ENCODE measurements at places on chromosomes 16 and 17.

DNA sequence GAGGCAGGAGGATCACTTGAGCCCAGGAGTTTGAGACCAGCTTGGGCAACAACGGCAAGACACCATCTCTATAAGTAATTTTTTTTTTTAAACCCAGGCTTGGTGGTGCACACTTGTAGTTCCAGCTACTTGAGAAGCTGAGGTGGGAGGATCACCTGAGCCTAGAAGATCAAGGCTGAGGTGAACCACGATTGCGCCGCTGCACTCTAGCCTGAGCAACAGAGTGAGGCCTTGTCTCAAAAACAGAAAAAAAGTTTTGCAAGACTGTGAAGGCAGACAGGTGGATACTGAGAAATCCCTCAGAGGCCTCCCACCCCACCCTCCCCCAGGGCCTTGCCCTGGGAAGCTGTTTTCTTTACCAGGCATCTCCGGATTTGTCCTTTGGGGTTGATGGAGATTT lies 125.4 kb downstream of the MGAT5B start:
- no peak for DNase-seq

- peak; percentile 71 for DNase-seq
Observed at GRCh38 chr17:77842528-77843147, 115.9 kb upstream of the TNRC6C start.

GRCh38 chr17:64126918-64127317 lies 3.0 kb downstream of the ERN1 start:
- DNase-seq: peak; percentile 56

DNA sequence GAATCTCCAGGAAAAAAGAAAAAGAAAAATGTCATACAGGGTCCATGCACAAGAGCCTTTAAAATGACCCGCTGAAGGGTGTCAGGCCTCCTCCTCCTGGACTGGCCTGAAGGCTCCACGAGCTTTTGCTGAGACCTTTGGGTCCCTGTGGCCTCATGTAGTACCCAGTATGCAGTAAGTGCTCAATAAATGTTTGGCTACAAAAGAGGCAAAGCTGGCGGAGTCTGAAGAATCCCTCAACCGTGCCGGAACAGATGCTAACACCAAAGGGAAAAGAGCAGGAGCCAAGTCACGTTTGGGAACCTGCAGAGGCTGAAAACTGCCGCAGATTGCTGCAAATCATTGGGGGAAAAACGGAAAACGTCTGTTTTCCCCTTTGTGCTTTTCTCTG lies 845 bp downstream of the STH start:
- DNase-seq: no peak

GRCh38 chr16:2022723-2023091 lies 3.1 kb downstream of the NPW start:
- no peak for DNase-seq

- DNase-seq: no peak
Observed at GRCh38 chr16:81879625-81880024, 100.5 kb downstream of the PLCG2 start.

- no peak for DNase-seq
Observed at GRCh38 chr17:66730461-66730923, 104.4 kb upstream of the CACNG5 start.

- DNase-seq: peak; percentile 24
Observed at GRCh38 chr16:56691885-56692284, 9.6 kb downstream of the MT1X start.

- no peak for DNase-seq
Observed at GRCh38 chr17:36048066-36048465, 16.0 kb upstream of the CCL18 start.

DNA sequence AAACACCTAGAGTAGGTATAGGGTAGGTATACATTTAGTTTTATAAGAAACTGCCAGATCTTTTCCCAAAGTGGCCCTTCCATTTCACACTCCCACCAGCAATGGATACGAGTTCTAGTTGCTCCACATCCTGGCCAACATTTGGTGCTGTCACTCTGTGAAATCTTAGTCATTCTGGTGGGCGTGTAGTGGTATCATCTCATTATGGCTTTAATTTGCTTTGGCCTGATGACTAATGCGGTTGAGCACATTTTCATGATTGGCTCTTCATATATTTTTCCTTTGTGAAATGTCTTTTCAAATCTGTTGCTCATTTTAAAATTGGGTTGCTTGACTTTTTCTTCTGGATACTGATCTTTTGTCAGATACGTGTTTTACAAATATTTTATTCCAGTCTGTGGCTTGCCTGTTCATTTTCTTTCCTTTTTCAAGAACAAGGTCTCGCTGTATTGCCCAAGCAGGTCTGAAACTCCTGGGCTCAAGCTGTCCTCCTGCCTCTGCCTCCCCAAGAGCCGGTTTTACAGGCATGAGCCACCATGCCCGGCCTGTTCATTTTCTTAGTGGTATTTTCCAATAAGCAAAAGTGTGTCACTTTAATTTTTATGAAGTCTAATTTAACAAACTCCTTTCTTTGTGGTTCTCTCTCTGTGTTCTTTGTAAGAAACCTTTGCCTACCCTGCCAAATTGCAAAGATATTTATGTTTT lies 192.4 kb downstream of the SEC14L1 start:
- peak; percentile 75 for DNase-seq

DNA sequence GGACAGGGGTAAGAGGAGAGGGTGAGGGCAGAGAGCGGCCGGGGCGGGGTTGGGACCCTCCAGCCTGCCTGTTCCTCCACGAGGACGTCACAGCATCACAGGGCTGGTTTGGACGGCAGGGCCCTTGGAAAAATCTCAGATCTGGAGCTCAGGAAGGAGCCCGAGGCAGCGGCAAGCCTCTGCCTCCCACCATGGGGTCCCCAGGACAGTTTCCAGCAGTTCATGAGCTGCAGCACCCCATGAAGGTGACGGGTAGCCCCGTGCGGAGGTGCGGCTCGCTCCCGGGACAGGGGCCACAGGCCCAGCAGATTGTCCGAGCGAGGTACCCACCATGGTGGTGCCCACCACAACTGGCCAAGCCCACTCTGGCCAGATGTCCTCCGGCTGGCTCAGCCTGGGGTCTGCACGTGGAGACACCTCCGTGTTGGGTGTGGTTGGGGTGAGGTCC lies 21.3 kb downstream of the TPSD1 start:
- DNase-seq: no peak

DNA sequence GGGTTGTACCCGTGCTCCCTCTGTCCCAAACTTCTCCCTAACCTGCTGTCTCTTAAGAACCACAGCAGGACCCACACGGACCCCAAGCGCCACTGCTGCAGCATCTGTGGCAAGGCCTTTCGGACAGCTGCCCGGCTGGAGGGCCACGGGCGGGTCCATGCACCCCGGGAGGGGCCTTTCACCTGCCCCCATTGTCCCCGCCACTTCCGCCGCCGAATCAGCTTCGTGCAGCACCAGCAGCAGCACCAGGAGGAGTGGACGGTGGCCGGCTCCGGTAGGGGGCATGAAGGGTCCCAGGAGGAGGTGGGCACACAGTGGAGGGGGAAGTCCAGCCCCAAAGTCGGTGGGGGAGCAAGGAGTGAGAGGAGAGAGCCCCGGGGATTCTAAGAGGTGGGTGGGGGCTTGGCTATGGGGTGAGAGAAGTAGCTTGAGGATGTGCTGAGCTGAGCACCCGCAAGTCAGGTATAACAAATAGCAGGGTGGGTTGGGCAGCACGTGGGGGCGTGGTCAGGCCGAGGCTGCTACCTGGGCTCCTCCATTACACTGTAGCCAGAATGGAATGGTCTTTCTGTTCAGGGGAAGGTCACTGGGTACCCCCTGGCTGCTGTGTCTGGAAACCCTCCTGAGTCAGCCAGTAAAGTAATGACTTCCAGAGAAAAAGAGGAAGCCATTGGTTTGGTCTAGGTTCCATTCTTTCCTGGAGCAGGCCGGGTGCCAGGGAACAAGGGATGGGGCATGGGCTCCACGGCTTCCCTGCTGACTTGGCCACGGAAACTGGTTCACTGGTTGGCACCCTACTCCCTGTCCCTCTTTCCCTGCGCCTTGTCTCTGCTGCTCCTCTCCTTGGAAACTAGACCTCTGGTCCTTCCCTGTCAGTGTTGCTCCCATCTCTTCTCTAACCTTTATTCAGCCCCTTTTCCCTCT lies 7.1 kb downstream of the PRSS53 start:
- no peak for DNase-seq

GRCh38 chr16:22810226-22810625 lies 3.7 kb upstream of the HS3ST2 start:
- no peak for DNase-seq

DNA sequence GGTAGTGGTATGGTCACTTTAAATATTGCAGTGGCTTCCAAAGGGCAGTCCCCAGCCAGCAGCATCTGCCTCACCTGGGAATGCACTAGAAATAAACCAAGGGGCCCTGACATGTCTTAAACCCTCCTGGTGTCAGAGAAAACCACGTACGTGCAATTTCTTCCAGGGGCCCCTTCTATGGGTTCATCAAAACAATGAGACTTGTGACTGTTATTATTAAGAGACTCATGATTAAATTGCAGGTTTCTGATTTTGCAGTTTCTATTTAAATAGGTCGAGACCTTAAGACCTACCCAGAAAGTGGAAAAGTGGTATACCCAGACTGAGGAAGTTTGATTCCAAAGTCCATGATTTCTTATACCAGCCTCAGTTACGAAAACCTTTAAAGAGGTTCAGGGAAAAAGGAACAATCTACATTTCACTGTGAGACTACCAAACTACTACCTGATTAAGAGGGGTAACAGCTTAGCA lies 746 bp upstream of the POLG2 start:
- no peak for DNase-seq

DNA sequence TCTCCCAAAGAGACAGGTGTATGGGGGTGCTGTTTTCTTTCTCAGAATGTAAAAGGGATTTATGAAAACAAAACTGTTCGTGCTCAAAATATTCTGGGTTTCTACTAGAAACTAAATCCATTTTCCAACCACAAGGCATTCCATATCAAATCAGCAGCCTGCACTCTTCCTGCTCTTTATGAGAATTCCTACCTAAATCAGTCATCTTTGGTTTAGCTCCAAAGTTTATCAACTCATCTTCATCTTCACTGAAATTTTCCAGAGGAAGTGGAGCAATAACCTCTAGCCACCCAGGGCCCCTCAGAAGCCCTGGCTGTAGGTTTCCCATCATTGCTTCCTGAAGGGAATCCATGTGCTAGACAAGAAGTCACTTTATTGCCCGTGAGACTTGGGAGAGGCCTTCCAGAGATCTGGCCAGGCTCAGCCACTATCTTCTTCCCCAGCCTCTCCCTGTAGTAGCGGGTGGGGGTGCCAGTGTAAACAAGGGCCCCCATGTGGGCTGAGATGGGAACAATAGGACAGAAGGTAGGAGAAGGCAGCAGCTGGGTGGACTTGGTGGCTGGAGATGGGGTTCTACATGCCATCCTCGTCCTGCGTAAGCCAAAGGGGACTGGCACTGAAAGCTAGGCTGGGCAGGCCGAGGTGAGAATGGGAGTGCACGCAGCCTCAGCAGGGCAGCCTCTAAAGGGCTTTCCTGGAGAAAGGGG lies 22.0 kb upstream of the ALDH3A1 start:
- DNase-seq: peak; percentile 75

DNA sequence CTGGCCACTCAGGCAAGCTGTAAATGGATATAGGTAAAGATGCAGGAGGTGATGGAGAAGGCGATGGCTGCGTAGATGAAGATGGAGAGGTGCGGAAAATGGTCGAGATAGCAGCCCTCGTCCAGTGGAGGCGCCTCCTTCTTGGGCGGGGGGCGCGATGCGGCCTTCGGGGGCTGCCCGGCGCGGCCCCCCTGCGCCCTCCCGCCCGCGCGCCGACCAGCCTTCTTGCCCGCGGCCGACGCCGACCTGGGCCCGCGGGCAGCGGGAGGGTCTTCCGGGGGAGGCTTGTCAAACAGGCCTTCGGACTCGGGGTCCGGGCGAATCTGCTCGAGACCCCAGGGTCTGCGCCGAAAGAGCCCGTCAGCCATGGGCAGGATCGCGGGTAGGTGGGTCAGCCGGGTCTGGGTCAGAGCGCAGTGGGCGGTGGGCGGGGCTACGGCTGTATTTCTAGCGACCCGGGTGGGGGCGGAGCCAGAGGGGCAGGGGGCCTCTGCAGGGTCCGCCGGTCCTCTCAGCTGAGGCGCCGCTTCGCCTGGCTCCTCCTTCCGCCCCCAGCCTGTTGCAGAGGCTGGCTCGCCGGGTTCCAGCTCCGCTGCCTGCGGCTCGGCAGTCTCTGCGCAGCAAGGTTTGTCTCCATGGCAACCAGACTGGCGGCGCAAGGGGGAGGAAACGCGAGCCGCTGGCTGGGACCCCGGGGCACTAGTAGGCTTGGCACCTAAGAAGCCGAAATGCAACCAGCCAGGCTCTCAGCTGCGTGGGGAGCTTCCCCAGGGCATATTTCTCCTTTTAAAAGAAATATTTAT lies 14.4 kb downstream of the MIS12 start:
- DNase-seq: peak; percentile 91

DNA sequence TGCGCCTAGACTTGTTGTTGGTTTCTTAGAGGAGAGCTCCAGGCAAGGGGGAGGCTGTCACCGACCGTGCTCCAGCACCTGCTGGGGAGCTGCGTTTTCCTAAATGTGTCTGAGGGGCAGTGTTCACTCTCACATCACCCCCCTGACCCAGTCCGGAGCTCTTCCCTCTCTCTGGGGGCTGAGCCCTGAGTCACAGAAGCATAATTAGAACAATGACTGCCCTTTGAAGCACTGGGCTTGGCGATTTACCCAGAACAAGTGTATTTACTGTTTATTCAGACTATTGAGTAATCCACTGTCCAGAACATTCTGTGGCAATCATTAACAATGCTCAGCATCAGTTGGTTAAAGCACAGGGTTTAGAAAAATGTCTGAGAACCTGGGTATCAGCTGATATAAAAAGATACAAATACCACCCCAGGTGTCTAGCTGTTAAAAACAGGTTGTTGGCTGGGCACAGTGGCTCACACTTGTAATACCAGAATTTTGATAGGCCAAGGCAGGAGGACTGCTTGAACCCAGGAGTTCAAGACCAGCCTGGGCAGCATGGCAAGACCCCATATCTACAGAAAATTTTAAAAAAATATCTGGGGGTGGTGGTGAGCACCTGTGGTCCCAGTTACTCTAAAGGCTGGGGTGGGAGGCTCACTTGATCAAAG lies 8.1 kb downstream of the CES4A start:
- peak; percentile 73 for DNase-seq

- DNase-seq: no peak
Observed at GRCh38 chr16:52022980-52023379, 524.0 kb downstream of the TOX3 start.

DNA sequence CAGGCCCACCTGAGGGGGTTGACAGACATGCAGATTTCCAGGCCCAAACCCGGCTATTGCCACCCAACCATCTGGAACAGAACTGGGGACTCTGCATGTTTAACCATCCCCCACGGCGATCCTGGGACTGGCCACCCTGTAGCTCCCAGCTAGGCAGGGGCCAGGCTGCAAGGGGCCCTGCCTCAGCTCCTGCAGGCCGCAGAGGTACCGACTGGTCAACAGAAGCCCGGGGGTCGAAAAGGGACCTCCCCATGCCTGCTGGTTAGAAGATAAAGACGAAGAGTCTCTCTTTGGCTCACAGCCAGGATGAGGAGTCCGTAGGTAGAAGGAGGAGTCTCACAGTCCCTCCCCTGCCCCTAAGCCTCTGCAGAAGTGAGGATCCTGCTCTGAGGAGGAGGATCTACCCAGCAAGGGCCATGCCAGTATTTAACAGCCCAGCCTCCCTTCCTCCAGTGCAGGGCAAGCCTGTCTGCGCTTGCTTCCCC lies 223.4 kb upstream of the TNRC6C start:
- DNase-seq: peak; percentile 21

GRCh38 chr16:87233928-87234327 lies 83.3 kb downstream of the C16orf95 start:
- DNase-seq: peak; percentile 64

GRCh38 chr16:66894948-66895688 lies 14.8 kb downstream of the PDP2 start:
- DNase-seq: peak; percentile 82

GRCh38 chr17:56142325-56142724 lies 10.9 kb upstream of the ANKFN1 start:
- peak; percentile 68 for DNase-seq

GRCh38 chr17:29567554-29568330 lies 759 bp upstream of the TP53I13 start:
- peak; percentile 81 for DNase-seq

GRCh38 chr17:76009969-76010661 lies 9.5 kb downstream of the CDK3 start:
- DNase-seq: no peak
